ENCODE measurements at places on chromosomes 6 and 20. TPM values are rescaled to one million over a fixed set of nuclear protein-coding genes. Genes with fewer than 3 reads are reported as not detected.

Gene SRSF12
- not detected for total RNA-seq

- DNase-seq = no peak
Measured at GRCh38 chr6:42040856-42041480, 9.4 kb upstream of the TAF8 start.

DNA sequence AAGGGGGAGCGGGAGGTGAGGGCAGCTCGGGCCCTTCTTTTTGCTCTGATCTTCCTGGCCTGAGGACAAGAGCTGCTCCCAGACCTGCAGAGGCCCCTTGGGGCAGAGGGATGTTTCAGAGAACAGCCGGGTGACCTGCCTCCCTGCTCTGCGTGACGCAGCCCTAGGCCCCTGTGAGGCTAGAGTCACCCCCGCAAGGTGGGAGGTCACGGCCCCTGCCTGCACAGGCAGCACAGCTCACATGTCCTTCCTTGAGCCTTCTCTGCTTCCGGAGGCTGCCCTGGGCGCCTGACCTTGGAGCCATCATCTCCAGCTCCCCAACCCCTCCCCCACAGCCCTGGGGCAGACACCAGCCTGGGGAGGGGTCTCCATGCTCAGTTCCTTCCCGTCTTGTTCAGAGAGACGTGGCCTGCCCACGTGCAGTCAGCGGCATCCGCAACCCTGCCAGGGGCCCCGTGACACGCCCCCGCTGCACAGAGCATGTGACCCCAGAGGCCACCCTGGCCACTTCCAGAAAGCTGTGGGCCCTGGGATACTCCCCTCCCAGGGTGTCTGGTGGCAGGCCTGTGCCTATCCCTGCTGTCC, at the start of gene BIRC7:
BIRC7 (plus strand) TSS at position 507 of the 585 bp plus-strand sequence. CDS start 192 bp downstream, outside the sequence.
- DNase-seq = no peak

DNA sequence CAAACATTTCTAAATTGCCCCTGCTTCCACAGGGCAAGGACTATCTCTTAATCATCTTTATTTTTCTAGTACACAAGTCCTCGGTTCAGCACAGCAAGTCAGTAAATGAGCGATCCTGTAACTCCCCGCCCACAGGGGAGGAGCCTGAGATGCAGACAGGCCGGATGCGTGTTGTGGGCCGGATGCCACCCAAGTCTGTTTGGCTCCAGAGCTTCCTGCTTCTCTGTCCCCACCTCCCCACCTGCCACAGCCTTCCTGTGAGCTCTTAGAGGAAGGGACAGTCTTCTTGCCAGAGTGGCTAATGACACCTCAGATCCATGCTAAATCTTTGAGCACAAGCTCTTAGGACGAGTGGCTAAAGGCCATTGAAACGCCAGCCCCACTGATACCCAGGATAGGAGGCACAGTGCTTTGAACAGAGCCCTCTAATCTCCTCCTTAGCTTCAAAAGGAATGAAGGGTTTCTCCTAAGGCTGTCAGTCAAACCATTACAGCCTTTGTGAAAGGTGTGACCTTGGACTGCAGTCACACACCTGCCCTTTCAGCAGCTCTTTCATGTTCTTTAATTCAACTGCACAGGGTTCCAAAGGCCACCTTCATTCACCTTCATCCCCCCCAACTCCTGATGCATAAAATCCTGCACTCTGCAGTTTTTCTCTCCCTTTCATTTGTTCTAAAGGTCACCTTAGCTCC, 264.3 kb downstream of the TFAP2C start:
- peak; percentile 54 for DNase-seq

Measured in activated CD4-positive, alpha-beta memory T cell treated with anti-CD3 and anti-CD28 coated beads, Interleukin-2, amount 10 ng/mL, durations not matched to agents 7 days and 5 days (primary cell).